Stimulated activated CD4-positive, alpha-beta T cell treated with anti-CD3 and anti-CD28 coated beads, Interleukin-2, amount 100 ng/mL, for 48 hours (primary cell): ENCODE measurements at places on chromosomes 6 and 20.

DNA sequence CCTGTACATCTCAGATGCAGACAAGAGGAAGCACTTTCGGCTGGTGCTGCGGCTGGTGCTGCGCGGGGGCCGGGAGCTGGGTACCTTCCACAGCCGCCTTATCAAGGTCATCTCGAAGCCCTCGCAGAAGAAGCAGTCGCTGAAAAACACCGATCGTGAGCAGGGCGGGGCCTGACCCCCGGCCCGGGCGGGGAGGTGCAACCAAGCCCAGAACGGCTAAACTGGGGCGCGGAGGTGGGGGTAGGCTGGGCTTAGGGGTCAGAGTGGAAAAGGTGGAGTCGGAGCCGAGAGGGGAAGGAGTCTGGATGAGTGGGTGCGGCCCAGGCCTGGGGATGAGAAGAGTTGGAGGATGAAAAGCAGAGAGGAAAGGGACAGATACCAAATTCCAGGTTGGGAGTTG is 4.1 kb upstream of the MATN4 start:
- DNase-seq = no peak

- no peak for DNase-seq
These were observed 125.9 kb downstream of the HS3ST5 start for GRCh38 chr6:114216789-114217467.

- DNase-seq = no peak
These were observed 25.6 kb upstream of the FUCA2 start for GRCh38 chr6:143536866-143537691.

DNA sequence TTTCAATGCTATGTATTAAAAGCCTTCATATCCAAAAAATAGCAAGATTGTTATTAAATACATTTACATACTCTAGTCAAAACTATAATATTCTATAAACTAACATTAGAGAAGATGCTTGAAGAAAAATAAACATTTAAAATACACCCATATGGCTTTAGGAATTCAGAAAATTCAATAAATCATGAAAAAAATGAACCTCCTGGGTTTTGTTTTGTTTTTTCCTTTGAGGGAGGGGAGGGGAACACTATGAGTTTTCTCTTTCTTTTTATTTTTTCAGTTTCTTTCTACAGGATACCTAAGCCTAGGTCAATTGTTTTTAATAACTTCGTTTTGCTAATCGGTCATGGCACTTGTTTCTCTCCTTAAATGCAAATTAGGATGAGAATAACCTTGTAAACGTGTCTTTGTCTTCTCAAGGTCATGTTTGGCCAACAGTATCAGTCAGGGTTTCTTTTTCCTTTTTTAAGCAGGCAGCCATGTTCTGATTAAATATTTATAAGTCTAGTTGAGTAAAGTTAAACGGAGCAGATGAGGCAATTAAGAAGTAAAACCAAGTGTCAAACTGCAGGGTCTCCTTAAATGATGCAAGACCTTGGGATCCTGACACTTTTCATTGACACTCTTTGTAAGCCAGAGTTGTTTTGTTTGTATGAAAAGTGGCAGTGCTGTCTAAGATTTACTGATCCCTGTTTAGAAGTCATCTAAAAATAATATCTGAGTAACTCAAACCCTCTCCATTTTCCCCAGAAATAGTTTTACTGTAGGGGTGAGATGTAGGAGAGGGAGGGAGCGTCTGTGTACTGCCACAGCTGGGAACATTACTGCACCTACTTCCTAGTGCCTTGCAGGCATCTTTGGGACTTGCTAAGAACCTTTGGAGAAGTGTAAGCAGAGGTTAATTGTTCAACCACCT is 392.3 kb downstream of the PLCB1 start:
- no peak for DNase-seq

DNA sequence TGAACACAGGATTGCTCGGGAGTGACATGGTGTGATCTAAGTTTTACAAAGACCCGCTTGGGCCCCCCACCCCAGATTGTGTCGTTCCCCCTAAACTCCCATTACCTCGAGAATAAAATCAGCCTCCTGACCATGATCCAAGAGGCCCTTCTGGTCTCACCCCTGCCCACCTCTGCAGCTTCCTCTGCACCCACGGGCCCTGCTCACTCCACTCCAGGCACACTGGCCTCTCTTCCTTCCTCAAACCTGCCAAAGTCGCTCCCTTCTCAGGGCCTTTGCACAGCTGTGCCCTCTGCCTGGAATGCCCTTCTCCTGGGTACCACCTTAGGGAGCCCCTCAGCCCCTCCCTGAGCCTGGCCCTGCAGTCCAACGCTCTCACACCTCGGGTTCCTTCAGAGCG is 17.9 kb downstream of the TGM2 start:
- DNase-seq = no peak

DNA sequence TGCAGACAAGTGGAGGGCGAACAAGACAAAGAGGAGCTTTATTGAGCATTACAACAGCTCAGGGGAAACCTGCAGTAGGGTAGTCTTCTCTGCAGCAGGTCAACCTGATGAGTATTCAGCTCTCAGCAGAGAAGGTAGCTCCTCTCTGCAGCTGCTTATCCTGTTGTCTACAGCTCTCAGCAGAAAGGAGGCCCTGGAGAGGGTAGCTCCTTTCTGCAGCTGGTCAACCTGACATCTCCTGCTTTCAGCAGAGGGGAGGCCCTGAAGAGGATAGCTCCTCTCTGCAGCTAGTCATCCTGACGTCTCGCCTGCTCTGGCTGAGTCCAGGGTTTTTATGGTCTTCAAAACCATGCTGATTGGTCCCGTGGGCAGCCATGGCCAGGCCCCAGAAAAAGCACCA is 113.6 kb downstream of the CD24 start:
- DNase-seq = no peak
